ENCODE measurements at places on chromosomes 1 and 21. TPM values are rescaled to one million over a fixed set of nuclear protein-coding genes. Genes with fewer than 3 reads are reported as not detected.

- peaks cover 43% of the 10 kb centered on the region for H3K36me3 ChIP-seq
- H3K27me3 ChIP-seq: no peaks in the 10 kb centered on the region
- peak; percentile 16 for DNase-seq
- no peaks in the 10 kb centered on the region for H3K4me1 ChIP-seq
Observed at GRCh38 chr1:23810818-23811540, 10.4 kb upstream of the GALE start.

DNA sequence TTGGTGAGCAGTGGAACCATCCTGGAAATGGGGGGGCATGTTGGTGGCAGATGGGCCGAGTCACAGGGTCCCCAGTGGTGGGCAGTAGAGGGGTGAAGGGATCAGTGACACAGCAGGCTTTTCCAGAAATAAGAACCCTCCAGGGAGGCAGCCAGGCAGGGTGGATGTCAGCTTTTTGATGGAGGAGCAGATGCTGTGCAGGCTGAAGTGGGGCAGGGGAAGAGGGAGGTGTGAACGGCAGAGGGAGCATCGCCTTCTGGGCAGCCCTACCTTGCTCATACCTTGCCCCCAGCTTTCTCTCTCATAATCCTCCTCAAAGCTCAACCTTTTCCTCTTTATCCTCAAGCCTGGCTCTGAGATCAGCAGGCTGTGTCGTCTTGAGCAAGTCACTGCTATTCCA lies 131.8 kb upstream of the IPO9 start:
- DNase-seq: no peak
- H3K27ac ChIP-seq: peak overlapping the region; percentile 10
- no peak overlapping the region for H3K4me3 ChIP-seq
- no peaks in the 10 kb centered on the region for H3K27me3 ChIP-seq

DNA sequence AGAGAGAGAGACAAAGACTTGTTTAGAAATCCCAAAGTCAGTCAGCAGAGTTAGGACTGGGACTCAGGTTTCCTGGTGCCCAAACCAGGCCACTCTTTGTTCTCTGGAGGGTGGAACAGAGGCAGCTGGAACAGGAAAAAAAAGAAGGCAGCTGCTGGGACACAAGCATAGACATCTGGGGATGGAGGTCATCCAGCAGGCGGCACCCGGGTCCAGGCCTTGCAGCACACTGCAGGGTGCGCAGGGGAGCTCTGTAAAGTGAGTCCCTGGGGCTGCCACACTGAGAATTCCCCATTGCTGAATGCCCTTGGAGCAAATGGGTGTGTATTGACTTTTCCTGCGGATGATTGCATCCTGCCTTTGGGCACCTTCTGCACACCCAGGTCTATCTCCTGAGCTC lies 222.9 kb upstream of the CSF3R start:
- H3K27me3 ChIP-seq: no peaks in the 10 kb centered on the region
- no peak overlapping the region for H3K27ac ChIP-seq
- no peak for DNase-seq
- no peak overlapping the region for H3K4me3 ChIP-seq

- 0 out of 2 replicates have a peak, but pooled peaks cover 4% of the 10 kb centered on the region for H3K27me3 ChIP-seq
- H3K27ac ChIP-seq: no peak overlapping the region
- no peaks in the 10 kb centered on the region for H3K36me3 ChIP-seq
- H3K4me1 ChIP-seq: no peaks in the 10 kb centered on the region
- DNase-seq: peak; percentile 73
Observed at GRCh38 chr1:23249787-23250454, 32.6 kb upstream of the HTR1D start.

The TNFRSF8 gene
- total RNA-seq: under 0.01 TPM

- DNase-seq: no peak
- H3K27me3 ChIP-seq: peaks cover 11% of the 10 kb centered on the region
- no peak overlapping the region for H3K27ac ChIP-seq
- H3K36me3 ChIP-seq: no peaks in the 10 kb centered on the region
Observed at GRCh38 chr1:29473161-29473855, 237.0 kb downstream of the PTPRU start.

The C1orf210 gene
- total RNA-seq: not detected

- no peak overlapping the region for H3K27ac ChIP-seq
- H3K27me3 ChIP-seq: peaks cover 14% of the 10 kb centered on the region
- H3K4me3 ChIP-seq: no peak overlapping the region
Observed at GRCh38 chr21:42161956-42162681, 56.8 kb upstream of the ABCG1 start.

DNA sequence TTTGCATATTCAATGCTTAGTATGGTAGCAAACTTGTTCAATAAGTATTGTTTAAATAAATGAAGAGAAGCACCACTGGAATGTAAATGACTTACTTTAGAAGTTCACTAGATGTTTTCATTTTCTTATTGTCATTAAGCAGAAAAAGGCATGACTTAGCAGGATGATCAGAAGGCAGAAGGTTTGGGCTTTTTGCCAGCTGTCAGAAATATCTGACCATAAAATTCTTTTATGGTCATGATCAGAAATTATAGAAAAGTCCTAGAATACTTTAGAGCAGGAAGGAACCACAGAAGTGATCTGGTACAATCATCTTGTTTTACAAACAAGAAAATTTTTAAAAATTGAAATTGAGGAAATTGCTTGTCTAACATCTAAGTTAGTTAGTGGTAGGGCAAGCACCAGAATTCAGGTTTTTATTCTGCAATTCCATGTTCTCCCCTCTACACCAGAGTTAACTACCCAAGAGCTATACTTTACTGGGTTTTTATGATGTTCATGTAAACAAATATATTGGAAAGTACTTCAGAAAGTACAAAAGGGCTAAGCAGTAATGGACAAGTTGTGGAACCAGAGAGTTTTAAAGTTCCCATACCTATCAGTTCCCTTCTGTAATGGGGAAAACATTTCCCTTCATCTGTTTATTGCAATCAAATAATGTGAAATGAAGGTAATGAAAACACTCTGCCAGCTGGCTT lies 10.1 kb downstream of the FMO5 start:
- DNase-seq: no peak
- no peaks in the 10 kb centered on the region for H3K36me3 ChIP-seq
- no peak overlapping the region for H3K4me3 ChIP-seq
- no peaks in the 10 kb centered on the region for H3K4me1 ChIP-seq
- H3K27ac ChIP-seq: no peak overlapping the region

The SLC19A1 gene
- 2.2 TPM for total RNA-seq

GRCh38 chr1:7781923-7782495 lies 2.1 kb upstream of the PER3 start:
- H3K4me1 ChIP-seq: peaks cover 7% of the 10 kb centered on the region
- no peak overlapping the region for H3K4me3 ChIP-seq
- DNase-seq: no peak
- peaks cover 25% of the 10 kb centered on the region for H3K36me3 ChIP-seq
- H3K27me3 ChIP-seq: no peaks in the 10 kb centered on the region

The LRRC71 gene
- total RNA-seq: not detected

DNA sequence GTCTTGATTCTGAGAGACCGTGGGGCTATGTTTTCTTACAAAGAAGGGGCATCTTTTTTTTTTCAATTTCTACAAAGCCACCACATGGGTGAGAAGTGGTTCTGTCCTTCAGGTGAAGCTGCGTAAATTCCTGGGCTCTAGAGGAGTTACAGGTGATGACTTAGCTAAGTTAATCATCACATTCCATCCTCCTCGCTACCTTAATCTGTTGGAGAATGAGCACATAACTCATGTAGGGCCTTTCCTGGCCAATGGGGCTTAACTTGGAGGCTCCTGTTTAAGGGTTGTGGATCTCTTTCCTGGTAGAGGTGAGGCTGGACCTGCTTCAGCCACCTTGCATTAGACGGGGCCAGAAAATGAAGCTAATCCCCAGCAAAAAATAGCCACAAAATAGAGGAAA lies 19.9 kb downstream of the REG4 start:
- H3K36me3 ChIP-seq: no peaks in the 10 kb centered on the region
- H3K27me3 ChIP-seq: no peaks in the 10 kb centered on the region
- no peak overlapping the region for H3K27ac ChIP-seq
- H3K4me1 ChIP-seq: peaks cover 18% of the 10 kb centered on the region

DNA sequence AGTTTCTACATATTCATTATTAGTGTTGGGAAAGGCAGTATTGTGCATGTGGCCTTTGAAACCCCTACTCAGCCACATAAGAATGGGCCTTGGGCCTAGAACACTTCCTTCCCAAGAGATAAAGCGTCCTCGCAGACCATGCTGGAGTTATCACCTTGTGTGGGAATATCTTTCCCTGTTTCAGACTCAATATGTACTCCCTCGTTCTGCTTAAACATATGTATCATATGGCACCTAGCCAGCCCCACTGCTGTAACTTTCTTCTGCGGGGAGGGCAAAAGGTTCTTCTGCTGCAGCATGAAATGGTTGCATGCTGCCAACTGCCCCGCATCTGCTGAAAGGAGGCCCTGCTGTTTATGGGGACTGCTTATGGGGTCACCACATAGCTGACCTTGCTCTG lies 92.0 kb downstream of the CRB1 start:
- peak; percentile 2 for DNase-seq
- H3K4me1 ChIP-seq: no peaks in the 10 kb centered on the region
- peaks cover 2% of the 10 kb centered on the region for H3K27me3 ChIP-seq
- H3K27ac ChIP-seq: no peak overlapping the region
- H3K4me3 ChIP-seq: no peak overlapping the region

The RPE65 gene
- under 0.01 TPM for total RNA-seq

GRCh38 chr1:247908766-247909165 lies 11.3 kb upstream of the OR2T8 start:
- H3K36me3 ChIP-seq: no peaks in the 10 kb centered on the region
- H3K27ac ChIP-seq: no peak overlapping the region
- no peak for DNase-seq
- H3K4me3 ChIP-seq: no peak overlapping the region

DNA sequence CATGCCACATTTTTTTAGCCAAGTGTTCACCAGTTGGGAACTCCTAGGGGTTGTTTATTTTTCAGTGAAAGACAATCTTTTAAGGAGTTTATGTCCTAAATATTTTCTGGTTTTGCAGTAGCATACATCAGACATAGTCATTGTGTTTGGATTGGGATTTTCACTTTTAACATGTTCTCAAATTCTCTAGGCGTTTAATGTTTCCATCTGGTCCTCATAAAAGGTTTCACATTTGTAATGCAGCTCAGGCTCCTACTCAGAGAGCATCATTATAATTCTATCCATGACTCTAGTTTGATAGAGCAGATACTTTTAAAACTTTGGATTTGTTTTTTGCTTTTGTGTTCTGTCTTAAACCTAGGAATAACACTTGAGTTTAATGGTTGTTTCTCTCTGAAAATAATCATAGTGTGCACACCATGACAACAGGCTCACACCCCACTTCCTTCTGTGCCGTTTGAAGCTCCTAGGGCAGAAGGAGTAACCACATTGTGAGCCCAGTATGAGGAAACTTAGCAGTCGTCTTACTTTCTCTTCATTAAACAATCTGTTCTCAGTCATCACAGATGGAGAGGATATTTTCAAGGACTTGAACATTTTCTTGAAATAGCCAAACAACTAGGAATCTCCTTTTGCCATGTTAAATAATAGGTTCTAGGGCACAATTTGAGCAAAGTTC lies 219.6 kb downstream of the PDE4B start:
- no peaks in the 10 kb centered on the region for H3K4me1 ChIP-seq
- H3K27ac ChIP-seq: no peak overlapping the region
- no peak overlapping the region for H3K4me3 ChIP-seq
- DNase-seq: peak; percentile 37
- H3K36me3 ChIP-seq: no peaks in the 10 kb centered on the region

DNA sequence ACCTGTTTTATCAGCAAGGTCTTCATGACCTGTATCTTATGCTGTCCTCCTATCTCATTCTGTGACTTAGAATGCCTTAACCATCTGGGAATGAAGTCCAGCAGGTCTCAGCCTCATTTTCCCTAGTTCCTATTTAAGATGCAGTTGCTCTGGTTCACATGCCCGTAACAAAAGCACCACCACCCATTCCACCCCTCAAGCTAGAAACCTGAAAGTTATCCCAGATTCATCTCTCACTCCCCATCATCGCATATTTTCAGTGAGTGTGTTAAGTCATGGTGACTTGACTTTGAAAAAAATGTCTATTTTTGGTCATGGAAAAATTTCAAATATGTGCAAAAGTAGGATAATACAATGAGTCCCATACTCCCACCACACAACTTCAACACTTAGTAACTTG lies 11.7 kb downstream of the HMGN2 start:
- H3K4me3 ChIP-seq: no peak overlapping the region
- peak; percentile 54 for DNase-seq
- H3K36me3 ChIP-seq: no peaks in the 10 kb centered on the region
- H3K27me3 ChIP-seq: no peaks in the 10 kb centered on the region
- H3K4me1 ChIP-seq: peaks cover 2% of the 10 kb centered on the region
- no peak overlapping the region for H3K27ac ChIP-seq

The SPATA1 gene
- total RNA-seq: under 0.01 TPM
